ENCODE measurements at places on chromosomes 4 and X. TPM values are rescaled to one million over a fixed set of nuclear protein-coding genes. Genes with fewer than 3 reads are reported as not detected.

DNA sequence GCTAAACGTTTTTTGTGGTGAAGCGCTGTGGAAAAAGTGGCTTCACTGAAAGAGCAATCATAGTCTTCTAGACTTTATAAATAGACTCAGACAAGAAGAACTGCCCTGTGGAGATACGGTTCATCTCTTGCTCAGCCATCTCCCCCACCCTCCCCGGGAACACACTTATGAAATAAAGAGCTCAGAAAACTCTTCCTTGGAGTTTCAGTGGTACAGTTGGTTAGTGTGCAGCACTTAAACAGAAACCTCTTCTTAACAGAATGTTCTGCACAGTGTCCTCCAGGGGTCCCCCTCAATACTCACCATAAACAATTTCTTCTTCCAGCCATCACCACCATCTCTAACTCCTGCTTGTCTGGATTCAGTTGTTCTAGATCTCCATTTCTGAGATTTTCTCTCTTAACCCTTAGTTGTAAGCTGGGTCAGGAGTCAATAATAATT lies 313.0 kb downstream of the ARHGAP10 start:
- H3K27me3 ChIP-seq = no peaks in the 10 kb centered on the region
- H3K36me3 ChIP-seq = peaks cover 6% of the 10 kb centered on the region
- no peak for DNase-seq
- no peak overlapping the region for H3K27ac ChIP-seq
- peaks cover 18% of the 10 kb centered on the region for H3K4me1 ChIP-seq
- no peak overlapping the region for H3K4me3 ChIP-seq

DNA sequence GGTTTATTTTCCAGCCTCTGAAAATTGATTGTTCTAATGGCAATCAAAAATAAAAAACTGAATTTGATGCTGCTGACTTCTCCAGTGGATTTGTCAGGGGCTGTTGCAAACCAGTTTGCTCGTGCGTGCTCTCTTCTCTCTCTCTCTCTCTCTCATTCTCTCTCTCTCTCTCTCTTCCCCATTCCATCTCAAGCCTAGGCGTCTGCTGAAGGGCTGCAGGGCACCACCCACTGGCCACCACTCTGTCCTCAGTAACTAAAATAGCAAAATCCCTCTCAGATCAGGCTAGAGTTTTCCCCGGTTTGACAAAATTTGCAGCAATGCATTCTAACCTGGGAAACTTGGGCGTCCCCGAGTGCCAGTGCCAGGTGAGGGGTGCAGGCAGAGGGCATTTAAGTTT lies 19.4 kb downstream of the NKX6-1 start:
- peaks cover 76% of the 10 kb centered on the region for H3K27me3 ChIP-seq
- no peak overlapping the region for H3K4me3 ChIP-seq
- H3K36me3 ChIP-seq = peaks cover 3% of the 10 kb centered on the region

Gene LRP2BP
- total RNA-seq = 1.0 TPM

DNA sequence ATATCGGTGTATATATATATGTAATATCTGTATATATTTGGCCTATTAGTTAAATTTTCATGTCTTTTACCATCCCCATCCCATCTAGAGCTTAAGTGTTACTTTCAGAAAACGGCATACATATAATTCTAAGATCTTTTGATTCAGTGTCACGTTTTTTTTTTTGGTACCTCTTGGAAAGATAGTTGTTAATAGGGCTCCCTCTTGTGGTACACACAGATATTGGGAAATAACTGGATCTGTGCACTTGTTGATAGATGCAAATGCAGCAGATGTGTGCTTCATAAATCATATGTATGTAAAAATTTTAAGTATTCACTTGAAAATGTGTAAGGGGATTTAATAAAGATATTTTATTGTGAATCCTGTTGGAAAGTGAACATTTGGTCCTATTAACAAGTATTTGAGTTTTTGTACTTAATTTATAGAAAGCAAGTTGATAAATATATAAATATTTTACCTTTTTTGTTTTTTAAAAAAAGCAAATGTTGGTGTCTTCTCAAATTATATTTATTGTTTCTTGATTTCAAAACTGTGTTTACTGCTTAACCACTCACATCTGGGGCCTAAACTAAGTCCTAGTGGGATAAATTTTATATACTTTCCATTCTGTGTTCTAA lies 74.7 kb downstream of the PAQR3 start:
- H3K27ac ChIP-seq = no peak overlapping the region
- no peak for DNase-seq
- no peaks in the 10 kb centered on the region for H3K4me1 ChIP-seq
- H3K36me3 ChIP-seq = peaks cover 21% of the 10 kb centered on the region

DNA sequence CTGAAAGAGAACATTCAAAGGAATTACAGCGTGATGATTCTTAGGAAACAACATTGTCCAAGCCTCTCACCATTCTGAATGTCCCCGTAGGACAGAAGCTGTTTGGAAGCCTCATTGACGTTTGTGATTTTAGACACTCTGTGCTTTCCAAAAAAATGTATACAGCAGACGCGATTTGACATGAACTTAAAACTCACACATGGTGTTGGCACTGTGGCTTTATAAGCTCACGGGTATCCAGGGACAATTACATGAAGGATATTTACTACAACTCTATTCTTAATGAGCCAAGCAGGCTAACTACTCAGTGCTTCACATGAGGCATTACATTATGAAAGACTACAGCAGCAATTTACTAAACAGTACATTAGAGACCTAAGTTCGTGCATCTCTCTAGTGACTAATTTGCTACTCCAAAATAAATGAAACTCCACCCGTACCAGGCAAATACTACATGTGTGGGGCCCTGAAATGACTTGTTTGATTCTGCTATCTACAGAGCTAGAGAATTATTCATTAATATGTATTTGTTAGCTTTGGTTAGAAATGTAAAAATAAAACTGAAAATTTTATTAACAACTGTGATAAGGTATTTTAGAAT lies 620.7 kb downstream of the SPRY1 start:
- no peak overlapping the region for H3K4me3 ChIP-seq
- DNase-seq = no peak
- no peaks in the 10 kb centered on the region for H3K27me3 ChIP-seq
- H3K36me3 ChIP-seq = no peaks in the 10 kb centered on the region
- H3K27ac ChIP-seq = no peak overlapping the region
- H3K4me1 ChIP-seq = peaks cover 22% of the 10 kb centered on the region

DNA sequence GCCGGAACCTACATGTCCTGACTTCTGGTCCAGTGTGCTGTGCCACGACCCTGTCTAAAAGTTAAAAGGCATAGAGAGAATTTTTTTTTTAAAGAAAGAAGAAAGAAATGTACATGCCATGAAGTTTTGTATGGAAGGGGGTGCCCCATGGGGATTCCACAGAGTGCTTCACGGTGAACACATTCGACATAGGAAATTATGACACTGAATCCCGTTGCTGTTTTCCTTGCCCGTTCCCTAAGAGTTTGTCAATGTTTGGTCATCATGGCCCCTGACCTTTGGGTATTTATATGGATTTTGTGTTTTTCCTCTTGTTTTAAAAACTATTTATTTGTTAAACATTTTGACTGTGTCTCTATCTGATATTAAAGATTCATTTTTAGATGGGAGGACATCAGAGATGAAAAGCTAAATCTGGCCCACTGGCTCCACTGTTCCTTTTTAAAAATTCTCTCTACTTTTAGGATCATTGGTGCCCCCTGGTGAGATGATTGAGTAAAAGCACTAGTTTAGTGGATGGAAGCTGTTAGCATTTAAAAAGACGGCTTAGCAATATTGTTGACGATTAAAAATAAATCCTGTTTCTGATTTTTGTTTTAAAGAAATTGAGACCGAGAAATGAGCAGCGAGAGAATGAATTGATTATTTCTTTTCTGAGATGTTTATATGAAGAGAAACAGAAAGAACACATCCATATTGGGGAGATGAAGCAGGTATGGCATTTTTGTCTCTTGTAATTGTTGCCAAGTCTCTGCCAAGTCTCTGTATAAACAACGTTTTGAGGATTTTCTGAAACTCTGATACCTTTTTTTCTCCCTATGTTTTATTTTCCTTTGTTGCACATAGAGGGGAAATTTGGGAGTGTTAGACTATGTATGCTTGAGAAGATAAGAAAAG lies 75.0 kb downstream of the PTTG2 start:
- no peak overlapping the region for H3K4me3 ChIP-seq
- no peak for DNase-seq
- H3K27ac ChIP-seq = no peak overlapping the region
- H3K36me3 ChIP-seq = peaks cover 24% of the 10 kb centered on the region
- H3K4me1 ChIP-seq = peaks cover 4% of the 10 kb centered on the region

GRCh38 chrX:39309018-39309635 lies 507.9 kb downstream of the MID1IP1 start:
- H3K36me3 ChIP-seq = no peaks in the 10 kb centered on the region
- no peak overlapping the region for H3K27ac ChIP-seq
- no peaks in the 10 kb centered on the region for H3K27me3 ChIP-seq
- no peak for DNase-seq

DNA sequence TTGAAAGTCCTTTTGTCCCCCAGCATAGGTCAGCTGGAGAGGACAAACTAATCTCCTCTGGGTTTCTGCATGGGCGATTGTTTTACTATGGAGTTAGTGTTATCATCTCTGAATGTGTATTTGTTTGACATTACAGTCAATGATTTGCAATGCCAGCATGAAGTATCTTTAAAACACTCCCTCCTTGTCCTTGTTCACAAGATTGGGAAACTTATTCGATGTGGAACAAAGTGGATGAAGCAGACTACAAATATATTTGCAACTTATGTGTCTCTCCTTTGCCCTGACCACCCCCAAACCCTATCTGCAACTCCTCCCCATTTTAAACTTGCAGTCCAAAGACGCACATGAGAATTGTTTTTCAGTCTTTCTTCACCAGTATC lies 1.5 kb upstream of the PITX2 start:
- H3K4me1 ChIP-seq = peaks cover 23% of the 10 kb centered on the region
- H3K27ac ChIP-seq = no peak overlapping the region
- peaks cover 100% of the 10 kb centered on the region for H3K27me3 ChIP-seq
- peaks cover 5% of the 10 kb centered on the region for H3K36me3 ChIP-seq
- no peak for DNase-seq
- peak overlapping the region; percentile 56 for H3K4me3 ChIP-seq

Gene FAM53A
- 0.90 TPM for total RNA-seq

DNA sequence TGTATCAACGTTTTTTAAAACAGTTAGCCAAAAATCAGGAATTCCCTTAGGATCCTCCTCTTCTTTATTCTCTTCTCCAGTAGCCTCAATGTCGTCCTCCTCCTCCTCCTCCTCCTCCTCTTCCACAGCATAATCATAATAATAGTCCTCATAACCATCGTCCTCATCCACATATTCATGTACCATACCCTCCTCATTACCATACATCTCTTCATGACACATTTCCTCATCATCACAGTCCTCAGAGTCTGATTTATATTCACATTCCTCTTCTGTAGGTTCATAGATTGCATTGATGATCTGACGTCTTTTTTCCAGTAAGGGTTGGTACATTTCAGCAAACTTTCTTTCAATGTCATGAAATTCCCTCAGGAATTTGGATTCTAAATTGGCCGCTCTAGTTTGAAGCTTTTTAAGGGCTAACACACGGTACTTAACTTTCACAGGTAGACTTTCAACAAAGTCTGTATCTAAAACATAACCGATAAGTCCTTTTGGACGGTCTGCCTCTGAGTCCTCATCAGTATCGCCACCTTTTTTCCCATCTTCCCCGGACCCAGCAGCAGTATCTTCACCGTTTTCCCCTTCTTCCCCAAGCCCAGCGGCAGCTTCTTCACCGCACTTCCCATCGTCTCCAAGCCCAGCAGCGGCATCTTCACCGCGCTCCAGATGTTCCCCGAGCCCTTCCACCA lies 771 bp downstream of the NAP1L2 start:
- peak overlapping the region; percentile 89 for H3K4me3 ChIP-seq
- H3K4me1 ChIP-seq = no peaks in the 10 kb centered on the region
- H3K36me3 ChIP-seq = no peaks in the 10 kb centered on the region

Gene SLC34A2
- total RNA-seq = 25.7 TPM

Gene PFKFB1
- 0.86 TPM for total RNA-seq

DNA sequence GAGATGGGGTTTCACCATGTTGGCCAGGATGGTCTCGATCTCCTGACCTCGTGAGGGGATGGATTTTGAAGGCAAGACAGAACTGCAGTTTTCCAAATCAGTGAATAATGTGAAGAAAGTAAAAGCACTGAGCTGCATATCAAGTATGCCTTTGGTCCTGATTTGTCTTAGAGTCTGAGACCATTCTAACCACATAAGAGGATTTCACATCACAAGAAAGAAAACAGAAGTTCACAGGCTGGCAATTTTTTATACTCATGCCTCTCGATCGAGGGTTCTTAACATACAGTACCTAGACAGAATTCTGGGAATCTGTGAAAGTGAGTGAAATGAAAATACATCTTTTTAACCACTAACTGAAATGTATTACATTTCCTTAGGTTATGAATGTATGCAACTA lies 23.3 kb downstream of the CHIC2 start:
- no peaks in the 10 kb centered on the region for H3K4me1 ChIP-seq
- no peak overlapping the region for H3K4me3 ChIP-seq
- H3K27me3 ChIP-seq = no peaks in the 10 kb centered on the region
- no peak for DNase-seq

DNA sequence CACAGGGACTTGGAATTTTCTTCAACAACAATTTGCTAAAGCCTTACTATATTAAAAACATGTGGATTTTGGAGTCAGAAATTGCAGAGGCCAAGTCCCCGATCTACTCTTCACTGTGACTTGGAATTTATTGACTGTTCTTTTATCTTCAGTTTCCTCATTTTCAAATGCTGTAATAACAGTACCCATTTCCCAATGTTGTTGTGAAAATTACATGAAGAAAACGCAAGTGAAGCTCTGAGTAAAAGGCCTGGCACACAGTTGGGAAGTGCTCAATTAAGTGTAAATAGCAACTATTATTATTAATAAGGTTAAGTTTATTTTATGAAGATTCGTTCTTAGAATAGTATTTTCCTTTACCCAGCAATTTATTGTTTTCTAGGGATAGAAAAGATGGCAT lies 15.7 kb downstream of the STBD1 start:
- H3K27me3 ChIP-seq = no peaks in the 10 kb centered on the region
- H3K36me3 ChIP-seq = no peaks in the 10 kb centered on the region
- H3K4me1 ChIP-seq = no peaks in the 10 kb centered on the region
- H3K4me3 ChIP-seq = no peak overlapping the region
- no peak overlapping the region for H3K27ac ChIP-seq
- DNase-seq = no peak

GRCh38 chr4:156442912-156443311 lies 489.2 kb upstream of the CTSO start:
- no peaks in the 10 kb centered on the region for H3K27me3 ChIP-seq
- no peaks in the 10 kb centered on the region for H3K36me3 ChIP-seq
- H3K4me3 ChIP-seq = no peak overlapping the region
- H3K27ac ChIP-seq = no peak overlapping the region
- no peaks in the 10 kb centered on the region for H3K4me1 ChIP-seq
- no peak for DNase-seq

DNA sequence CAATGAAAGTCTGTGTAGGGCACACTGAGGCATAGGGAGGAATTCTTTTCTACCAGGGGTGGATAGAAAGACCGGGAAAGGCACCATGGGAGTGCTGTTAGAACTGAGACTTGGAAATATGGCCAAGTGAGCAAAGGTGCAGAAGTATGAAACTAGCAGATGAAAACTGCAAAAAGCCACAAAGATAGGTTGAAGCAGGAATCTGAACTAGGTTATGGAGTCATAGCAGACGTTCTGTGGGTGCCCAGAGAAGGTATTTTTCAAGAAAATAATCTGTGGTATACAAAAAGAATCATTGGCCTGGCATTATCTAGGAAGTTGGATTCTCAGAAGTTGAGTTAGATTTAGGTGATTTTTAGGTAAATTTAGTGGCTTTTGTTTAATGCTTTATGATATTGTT lies 48.5 kb downstream of the SMAD1 start:
- H3K36me3 ChIP-seq = peaks cover 12% of the 10 kb centered on the region
- H3K27me3 ChIP-seq = no peaks in the 10 kb centered on the region
- H3K4me1 ChIP-seq = peaks cover 28% of the 10 kb centered on the region
- no peak overlapping the region for H3K4me3 ChIP-seq
- H3K27ac ChIP-seq = no peak overlapping the region

- no peaks in the 10 kb centered on the region for H3K4me1 ChIP-seq
- H3K27me3 ChIP-seq = no peaks in the 10 kb centered on the region
- H3K4me3 ChIP-seq = no peak overlapping the region
- no peaks in the 10 kb centered on the region for H3K36me3 ChIP-seq
- H3K27ac ChIP-seq = peak overlapping the region; percentile 67
These were observed 177.8 kb downstream of the NPFFR2 start for GRCh38 chr4:72209600-72209999.

Gene GSX2
- 5.6 TPM for total RNA-seq
